ENCODE measurements at places on chromosomes 5 and 9.

DNA sequence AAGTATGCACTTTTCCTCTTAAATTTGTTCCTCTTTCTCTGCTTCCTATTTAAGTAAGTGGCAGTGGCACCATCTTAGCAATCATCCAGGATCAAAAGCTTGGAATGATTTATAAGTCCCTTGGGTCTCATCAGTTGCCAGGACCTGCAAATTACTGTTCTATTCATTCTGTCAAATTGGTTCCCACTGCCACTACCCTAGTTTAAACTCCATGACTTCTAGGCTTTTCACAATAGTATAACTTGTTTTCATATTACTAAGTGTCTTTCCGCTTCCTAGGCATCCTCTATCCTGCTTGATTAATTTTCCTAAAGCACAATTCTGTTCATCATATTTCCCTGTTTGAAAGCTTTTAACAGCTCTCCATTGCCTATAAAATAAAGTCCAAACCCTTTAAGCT, 363.9 kb upstream of the MEF2C start:
- no peak overlapping the region for H3K4me3 ChIP-seq
- no peak for DNase-seq
- no peaks in the 10 kb centered on the region for H3K36me3 ChIP-seq
- H3K27ac ChIP-seq = no peak overlapping the region

DNA sequence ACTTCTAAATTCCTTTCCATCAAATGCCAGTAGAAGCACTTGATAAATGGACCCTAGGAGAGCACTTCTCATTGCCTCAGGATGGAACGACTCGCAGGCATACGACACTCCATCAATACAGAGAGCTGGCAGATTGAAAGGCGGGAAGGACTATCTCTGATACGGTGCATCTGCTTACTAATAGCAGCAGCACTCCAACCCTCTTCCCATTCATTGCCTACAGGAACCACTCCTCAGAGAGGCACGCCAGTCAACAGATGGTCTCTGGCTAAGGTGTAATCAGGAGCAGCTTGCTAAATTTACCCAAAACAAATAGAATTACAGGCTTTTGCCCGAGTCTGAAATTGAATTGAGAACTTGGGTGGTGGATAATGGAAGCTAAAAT, 168.1 kb downstream of the EFNA5 start:
- H3K27ac ChIP-seq = no peak overlapping the region
- peaks cover 20% of the 10 kb centered on the region for H3K27me3 ChIP-seq
- H3K4me1 ChIP-seq = peaks cover 8% of the 10 kb centered on the region

DNA sequence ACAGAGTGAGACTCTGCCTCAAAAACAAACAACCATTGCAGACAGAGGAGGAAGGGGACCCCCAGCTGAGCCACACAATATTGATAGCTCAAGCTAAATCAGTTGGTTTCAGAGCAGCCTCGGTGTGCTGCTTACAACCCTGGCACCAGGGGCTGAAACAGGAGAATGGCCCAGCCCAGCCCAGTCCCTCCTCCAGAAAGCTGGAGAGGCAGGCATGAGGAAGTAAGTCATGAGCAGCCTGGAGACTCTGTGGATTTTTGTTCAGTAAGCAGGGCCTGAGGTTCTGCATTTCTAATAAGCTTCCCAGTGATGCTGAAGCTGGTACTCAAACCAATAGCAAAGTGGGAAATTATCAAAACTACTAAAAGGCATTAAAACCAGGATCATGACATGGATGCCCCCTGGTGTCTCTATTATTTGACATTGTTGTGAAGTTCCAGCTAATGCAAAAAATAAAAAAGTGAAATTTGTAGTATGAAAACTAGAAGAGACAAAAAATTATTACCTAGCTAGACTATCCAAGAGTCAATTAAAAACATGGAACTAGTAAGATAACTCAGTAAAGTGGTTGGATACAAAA, 14.2 kb downstream of the PRRT1B start:
- DNase-seq = no peak
- no peak overlapping the region for H3K4me3 ChIP-seq
- no peaks in the 10 kb centered on the region for H3K36me3 ChIP-seq
- peaks cover 4% of the 10 kb centered on the region for H3K4me1 ChIP-seq
- no peak overlapping the region for H3K27ac ChIP-seq

- peaks cover 69% of the 10 kb centered on the region for H3K4me1 ChIP-seq
- H3K27ac ChIP-seq = peak overlapping the region; percentile 97
- DNase-seq = peak; percentile 66
Measured at GRCh38 chr9:114958021-114958843, 27.8 kb upstream of the TNFSF8 start.

- H3K27ac ChIP-seq = no peak overlapping the region
- peaks cover 80% of the 10 kb centered on the region for H3K36me3 ChIP-seq
- no peaks in the 10 kb centered on the region for H3K4me1 ChIP-seq
- no peak overlapping the region for H3K4me3 ChIP-seq
Measured at GRCh38 chr5:58985311-58985710, 402.4 kb downstream of the RAB3C start.

- H3K36me3 ChIP-seq = no peaks in the 10 kb centered on the region
- H3K27me3 ChIP-seq = no peaks in the 10 kb centered on the region
- H3K27ac ChIP-seq = no peak overlapping the region
- no peak for DNase-seq
- H3K4me3 ChIP-seq = no peak overlapping the region
- H3K4me1 ChIP-seq = no peaks in the 10 kb centered on the region
Measured at GRCh38 chr5:40860711-40861110, 19.5 kb downstream of the CARD6 start.

Measured in activated T-cell treated with anti-CD3 and anti-CD28 coated beads, Interleukin-2, amount 50 U/mL, for 24 hours (primary cell).